ENCODE measurements at places on chromosomes 7 and 10. TPM values are rescaled to one million over a fixed set of nuclear protein-coding genes. Genes with fewer than 3 reads are reported as not detected.

Gene ELAPOR2
- total RNA-seq, result 11.0 TPM

Gene ASZ1
- not detected for total RNA-seq

Gene CTTNBP2
- total RNA-seq, result not detected

Gene CYP3A4
- not detected for total RNA-seq

Gene NUTM2E
- total RNA-seq, result 0.70 TPM

Gene ANKRD7
- total RNA-seq, result 2.4 TPM

Gene TNPO3
- 56.6 TPM for total RNA-seq

Gene OGDHL
- not detected for total RNA-seq

Gene SORBS1
- total RNA-seq, result 5.0 TPM

Gene IKZF1
- total RNA-seq, result not detected

Gene LRGUK
- 0.60 TPM for total RNA-seq

Gene KLF14
- total RNA-seq, result not detected

Gene R3HCC1L
- total RNA-seq, result 7.0 TPM

Gene CHAT
- total RNA-seq, result not detected

Gene DGKB
- total RNA-seq, result 0.48 TPM

Gene OPN4
- total RNA-seq, result 0.23 TPM

Gene CDK14
- 41.6 TPM for total RNA-seq

Gene GSTO2
- 3.3 TPM for total RNA-seq

Gene ARHGEF5
- total RNA-seq, result 40.0 TPM

Gene RET
- total RNA-seq, result not detected

Gene TRIM50
- total RNA-seq, result not detected

Gene HOXA11
- total RNA-seq, result 0.26 TPM

Gene CNPY1
- not detected for total RNA-seq

Gene FAM25C
- total RNA-seq, result not detected

Gene CNPY4
- 10.3 TPM for total RNA-seq

Gene CRYGN
- total RNA-seq, result 1.2 TPM

Data from PC-9 (cell line).